ENCODE measurements at places on chromosomes 11 and 22.
A peak's percentile ranks its signal among the peaks of the same experiment; 100 is the strongest.

DNA sequence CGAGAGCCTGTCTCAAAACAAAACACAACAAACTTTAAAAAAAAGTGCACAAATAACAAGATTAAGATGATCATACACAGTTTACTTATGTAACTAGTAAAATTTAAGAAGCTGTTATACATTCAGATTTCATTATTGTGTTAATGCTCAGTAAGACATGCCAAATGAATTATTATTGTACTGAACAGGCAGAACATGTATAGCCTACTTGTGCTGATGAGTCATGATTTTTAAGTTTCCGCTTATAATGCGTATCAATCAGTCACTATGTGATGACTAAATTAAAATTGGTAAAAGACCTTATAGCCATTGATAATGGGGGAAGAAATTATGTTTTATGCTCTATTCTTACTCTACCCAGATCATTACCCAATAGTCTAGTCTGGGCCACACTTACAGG lies 20.5 kb upstream of the EXPH5 start:
- DNase-seq = no peak

DNA sequence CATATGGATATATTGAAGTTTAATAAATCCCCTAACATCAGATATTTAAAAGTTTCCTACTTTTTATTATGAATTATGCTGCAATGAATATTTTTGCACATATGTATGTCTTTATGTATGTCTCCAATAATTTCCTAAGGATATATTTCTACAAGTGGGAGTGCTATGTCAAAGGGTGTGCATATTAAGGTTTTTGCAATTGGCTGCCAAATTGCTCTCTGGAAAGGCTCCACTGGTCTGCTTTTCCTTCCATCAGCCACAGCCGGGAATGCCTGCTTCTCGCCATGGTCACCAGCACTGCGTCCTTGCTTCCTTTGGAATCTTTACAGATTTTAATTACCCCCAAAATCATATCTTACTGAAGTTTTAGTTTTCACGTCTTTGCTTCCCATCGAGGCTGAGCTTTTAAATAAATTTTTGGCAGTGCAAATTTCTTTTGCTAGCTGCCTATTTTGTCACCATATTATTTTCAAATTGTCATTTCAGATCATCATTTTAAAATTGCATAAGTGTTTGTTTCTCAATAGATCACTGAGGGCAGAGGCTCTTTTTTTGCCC lies 221.7 kb downstream of the SNX19 start:
- DNase-seq = no peak

- no peak for DNase-seq
These were observed 1.5 kb downstream of the BACE1-AS start for GRCh38 chr11:117292616-117293015.

DNA sequence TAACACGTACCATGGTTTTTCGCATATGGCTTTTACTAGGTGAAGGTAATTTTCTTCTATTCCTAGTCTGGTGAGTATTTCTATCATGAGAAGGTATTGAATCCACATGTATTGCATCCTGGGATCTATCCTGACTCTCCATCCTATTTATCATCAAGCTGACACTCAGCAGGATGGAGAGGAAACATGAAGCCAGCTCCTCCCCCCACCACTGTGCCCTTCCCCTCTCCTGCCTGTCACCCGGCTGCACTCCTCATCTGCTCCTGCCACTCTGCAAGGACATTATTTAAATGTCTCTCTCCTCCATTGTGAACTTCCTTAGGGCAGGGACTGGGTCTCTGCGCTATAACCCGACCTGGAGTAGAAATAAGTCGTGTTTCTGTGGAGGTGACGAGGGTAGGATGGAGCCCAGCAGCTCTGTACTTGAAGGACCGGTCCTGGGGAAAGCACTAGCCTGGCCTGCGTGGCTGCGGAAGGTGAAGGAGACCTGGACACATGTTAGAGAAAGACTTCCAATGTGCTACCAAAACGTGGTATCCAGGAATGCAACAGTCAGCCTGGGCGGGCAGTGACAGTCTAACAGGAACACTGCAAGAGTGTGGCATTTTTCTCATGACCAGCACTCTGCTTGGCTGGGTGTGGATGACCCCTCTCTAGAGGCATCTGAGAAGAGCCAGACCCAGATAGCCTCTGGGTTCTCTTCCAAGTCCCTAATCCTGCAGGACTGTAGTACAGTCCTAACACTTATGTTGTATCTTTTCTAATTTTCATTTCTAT lies 111.2 kb downstream of the MICAL3 start:
- DNase-seq = no peak

- DNase-seq = no peak
These were observed 2.8 kb downstream of the AMPD3 start for GRCh38 chr11:10457901-10458300.

- DNase-seq = no peak
These were observed 58.1 kb downstream of the LRP5 start for GRCh38 chr11:68370211-68371111.

DNA sequence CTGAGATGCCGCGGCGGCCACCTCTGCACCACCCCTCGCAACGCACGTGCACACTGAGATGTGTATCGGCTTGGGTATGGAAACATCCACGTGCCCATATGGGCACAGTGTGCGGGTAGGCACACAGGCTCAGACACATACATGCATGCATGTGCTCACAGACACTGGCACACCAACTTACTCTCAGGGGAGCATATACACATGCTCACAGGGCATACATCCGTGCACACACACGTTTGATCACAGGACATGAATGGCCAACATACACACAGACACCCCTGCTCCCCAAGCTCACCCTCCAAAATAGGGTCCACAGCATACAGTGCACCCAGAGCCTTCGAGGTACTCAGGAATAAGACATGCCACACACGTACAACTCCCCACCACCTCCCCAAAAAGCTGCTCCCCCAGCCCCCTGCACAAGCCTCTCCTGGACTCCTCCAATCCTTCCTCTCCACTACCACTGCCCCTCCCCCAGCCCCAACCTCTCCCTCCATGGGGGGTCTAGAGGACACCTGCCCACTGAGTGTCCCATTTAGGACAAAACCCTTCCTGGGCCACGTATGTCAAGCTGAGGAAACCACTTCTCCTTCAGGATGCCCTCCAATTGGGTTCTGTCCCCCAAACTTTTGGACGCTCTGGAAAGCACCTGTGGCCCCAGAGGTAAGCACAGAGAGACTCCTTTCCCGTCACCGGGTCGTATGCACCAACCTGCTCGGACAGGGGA lies 53.1 kb downstream of the SLC22A12 start:
- no peak for DNase-seq

DNA sequence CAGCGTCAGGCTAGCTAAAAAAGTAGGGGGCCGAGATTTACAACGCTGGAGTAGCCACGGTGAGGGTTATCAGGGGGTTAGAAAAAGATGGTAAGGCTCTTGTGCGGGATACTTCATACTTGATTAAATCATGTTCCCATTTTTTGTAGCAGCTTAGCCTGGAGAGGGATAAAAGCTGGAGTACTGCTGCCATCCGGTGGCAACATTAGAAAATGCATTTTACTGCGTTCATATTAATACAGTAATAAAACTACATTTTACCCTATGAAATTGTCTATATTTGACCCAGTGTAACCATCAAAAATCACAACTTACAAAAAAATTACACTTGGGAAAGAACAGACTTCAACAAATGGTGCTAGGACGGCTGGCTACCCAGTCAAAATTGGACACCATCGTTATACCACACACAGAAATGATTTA lies 17.3 kb downstream of the RPUSD4 start:
- no peak for DNase-seq

DNA sequence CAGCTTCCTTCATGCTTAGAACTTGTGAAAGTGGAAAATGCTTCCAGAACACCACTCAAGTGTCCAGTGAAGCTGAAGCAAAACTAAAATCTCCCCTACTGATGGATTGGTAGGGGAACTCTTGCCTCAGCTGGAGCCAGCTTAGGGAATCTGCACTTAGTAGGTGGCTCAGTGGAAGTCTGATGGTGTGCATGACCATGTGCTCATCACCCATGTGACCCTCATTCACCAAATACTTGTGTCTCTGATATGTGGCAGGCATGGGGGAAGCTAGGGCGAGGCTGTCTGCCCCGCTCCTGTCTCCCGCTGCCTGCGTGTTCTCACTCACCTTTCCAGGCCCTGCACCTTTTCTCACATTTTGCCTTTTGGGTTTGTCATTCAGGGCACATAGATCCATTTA lies 7.2 kb downstream of the TEAD1 start:
- no peak for DNase-seq

GRCh38 chr11:60155931-60156330 lies 27.0 kb downstream of the MS4A6A start:
- no peak for DNase-seq

DNA sequence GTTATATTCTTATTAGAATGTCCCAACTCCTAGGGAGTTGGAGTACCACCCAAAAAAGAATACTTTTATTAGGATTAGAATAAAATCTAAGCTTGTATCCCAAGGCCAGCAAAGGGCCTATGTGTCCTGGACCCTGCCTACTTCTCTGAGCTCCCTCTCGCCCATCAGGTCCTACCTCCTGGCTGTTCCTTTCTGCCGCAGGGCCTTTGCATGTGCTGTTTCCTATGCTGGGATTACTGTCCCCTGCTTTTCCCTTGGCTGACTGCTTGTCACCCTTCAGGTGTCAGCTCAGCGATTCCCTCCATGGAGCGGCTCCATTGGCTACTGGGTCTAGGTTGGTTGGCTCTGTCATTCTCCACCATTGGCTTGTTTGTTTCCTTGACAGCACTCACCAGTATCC lies 13.4 kb downstream of the MYO7A start:
- DNase-seq = no peak

DNA sequence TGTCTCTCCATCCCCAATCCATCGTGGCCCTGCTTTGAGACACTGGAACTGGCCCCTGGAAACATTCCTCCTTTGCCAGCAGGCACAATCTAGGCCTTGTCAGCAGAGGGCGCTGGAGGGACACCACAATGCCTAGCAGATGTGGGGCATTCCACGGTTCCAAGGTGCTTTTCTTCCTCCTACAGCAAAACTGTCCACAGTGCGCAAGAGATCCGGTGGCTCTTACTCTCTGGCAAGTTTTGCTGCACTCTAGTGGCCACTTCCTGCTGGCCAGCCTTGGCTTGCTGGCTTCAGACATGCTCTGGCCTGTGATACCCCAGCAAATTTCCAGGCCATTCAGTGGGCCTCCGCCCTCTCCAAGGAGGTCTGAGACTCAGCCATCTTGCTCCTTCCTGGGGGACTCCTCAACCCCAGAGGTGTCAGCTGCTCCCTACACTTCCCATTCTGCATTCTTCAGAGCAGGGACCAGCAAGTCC lies 17.1 kb upstream of the RBM4B start:
- peak; percentile 77 for DNase-seq

GRCh38 chr11:74000307-74001133 lies 8.4 kb downstream of the UCP3 start:
- DNase-seq = no peak

DNA sequence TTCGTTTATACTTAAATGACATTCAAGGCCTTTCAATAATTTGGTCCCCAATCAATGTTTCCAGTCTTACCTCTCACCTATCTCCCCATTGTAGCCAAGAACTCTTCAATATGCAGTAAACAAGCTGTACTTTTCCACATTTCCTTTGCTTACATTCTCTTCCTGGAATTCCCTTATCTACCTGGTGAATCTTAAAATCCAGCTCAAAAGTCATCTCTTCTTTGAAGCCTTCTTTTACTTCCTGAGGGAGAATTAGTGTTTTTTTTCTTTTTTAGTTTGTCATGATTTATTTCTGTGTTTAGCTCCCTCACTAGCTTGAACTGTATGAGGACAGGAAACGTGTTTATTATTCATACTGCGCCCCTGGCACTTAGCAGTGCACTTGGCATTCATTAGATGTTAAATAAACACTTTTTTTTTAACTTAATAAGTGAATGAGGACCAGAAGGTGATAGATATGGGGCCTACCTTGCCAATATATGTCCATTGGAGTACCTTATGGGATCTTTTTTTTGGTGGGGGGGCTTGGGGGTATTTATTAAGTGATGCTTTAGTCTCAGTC lies 4.9 kb upstream of the PTS start:
- DNase-seq = no peak

DNA sequence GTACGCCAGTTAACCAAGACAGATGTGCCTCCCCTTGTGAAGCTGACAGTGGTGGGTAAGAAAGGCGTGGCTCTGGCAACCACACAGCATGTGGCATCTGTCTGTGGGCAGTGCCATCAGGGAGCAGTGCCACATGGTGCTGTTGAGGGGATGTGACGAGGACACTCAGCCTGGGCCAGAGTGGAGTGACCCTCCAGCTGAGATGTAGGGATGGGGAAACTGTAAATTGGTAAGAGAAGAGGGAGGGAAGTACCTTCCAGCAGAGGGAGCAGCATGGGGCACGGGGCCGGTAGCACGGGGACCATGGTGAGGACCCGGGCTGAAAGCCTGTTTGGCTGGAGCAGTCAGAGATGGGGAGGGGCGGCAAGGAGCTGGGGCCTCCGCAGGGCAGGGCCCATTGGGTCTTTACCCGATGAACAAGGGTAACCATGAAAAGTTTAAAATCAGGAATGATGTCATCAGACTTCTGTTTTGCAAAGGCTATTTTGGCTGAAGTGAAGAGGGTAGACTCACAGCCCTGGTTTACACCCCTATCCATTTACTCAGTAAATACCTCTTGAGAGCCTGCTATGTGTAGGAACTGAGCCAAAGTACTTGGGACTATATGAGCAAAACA lies 10.4 kb downstream of the TMPRSS6 start:
- no peak for DNase-seq

DNA sequence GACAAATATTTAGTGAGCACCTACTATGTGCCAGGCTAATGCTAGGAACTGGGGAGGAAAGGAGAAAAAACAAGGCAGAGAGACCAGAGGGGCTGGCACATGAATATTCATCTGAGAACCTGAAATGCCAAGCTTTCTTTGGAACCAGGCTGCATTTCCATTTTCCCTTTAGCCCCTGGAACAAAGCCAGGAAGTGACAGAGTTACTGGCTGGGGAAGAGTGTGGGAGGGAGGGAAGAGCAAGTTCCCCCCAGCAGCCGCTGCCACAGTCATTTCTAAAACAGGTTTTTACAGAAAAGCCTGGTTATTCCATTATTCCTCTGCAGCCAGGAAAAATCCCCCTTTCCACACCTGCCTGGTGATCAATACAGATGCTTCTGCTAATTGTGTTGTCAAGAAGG lies 97.0 kb downstream of the SPON1 start:
- no peak for DNase-seq

- no peak for DNase-seq
These were observed 94.4 kb downstream of the LUZP2 start for GRCh38 chr11:24591283-24591682.

- DNase-seq = no peak
These were observed 29.6 kb downstream of the SHANK3 start for GRCh38 chr22:50702261-50702671.

DNA sequence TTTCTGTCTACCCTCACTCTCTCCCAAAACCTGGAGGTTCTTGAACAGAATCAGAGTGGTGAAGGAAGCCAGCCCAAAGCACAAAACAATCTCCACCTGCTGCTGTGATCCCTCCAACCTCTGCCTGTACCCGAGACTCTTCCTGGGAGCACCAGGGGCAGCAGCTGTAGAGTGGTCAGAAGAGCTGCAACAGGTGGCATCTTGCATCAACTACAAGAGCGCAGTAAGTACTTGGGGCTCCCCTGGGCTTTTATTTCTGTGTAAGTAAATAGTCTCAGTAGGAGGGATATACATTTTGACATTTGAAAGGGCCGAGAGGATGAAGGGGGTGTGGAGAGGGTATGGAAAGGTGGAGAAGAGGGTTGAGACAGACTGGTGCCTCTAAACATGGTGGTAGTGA lies 8.3 kb upstream of the UBQLNL start:
- no peak for DNase-seq

All from NCI-H748 treated with DMSO at 0.1 percent for 48 hours (cell line).